Esophagus muscularis mucosa (tissue), 4 donors: ENCODE measurements at places on chromosomes 1 and 21.

- H3K27me3 ChIP-seq, result no peaks in the 10 kb centered on the region
- no peaks in the 10 kb centered on the region for H3K36me3 ChIP-seq
- H3K27ac ChIP-seq, result no peak overlapping the region
- DNase-seq, result no peak
- no peaks in the 10 kb centered on the region for H3K4me1 ChIP-seq
These were observed 14.8 kb upstream of the ZFP69B start for GRCh38 chr1:40435471-40435870.

- no peaks in the 10 kb centered on the region for H3K27me3 ChIP-seq
- H3K4me3 ChIP-seq, result peak overlapping the region; percentile 69
- peak overlapping the region; percentile 85 for H3K27ac ChIP-seq
- peaks cover 71% of the 10 kb centered on the region for H3K4me1 ChIP-seq
- DNase-seq, result no peak
- peaks cover 6% of the 10 kb centered on the region for H3K36me3 ChIP-seq
These were observed 1.6 kb downstream of the S100A16 start for GRCh38 chr1:153611356-153611755.

- no peaks in the 10 kb centered on the region for H3K36me3 ChIP-seq
- no peak overlapping the region for H3K4me3 ChIP-seq
- H3K27ac ChIP-seq, result no peak overlapping the region
- H3K4me1 ChIP-seq, result no peaks in the 10 kb centered on the region
- no peak for DNase-seq
These were observed 659.4 kb upstream of the CAMK1G start for GRCh38 chr1:208923946-208924720.

GRCh38 chr1:69451196-69451595 is 116.5 kb upstream of the LRRC7 start:
- H3K4me3 ChIP-seq, result no peak overlapping the region
- no peak overlapping the region for H3K27ac ChIP-seq
- DNase-seq, result no peak
- no peaks in the 10 kb centered on the region for H3K4me1 ChIP-seq

GRCh38 chr1:215397106-215397505 is 170.0 kb upstream of the KCTD3 start:
- H3K4me1 ChIP-seq, result no peaks in the 10 kb centered on the region
- no peaks in the 10 kb centered on the region for H3K36me3 ChIP-seq
- no peaks in the 10 kb centered on the region for H3K27me3 ChIP-seq

GRCh38 chr1:20735581-20736111 is 3.1 kb upstream of the SH2D5 start:
- no peak overlapping the region for H3K27ac ChIP-seq
- H3K4me3 ChIP-seq, result no peak overlapping the region
- peaks cover 13% of the 10 kb centered on the region for H3K36me3 ChIP-seq

GRCh38 chr1:185860311-185860710 is 126.1 kb downstream of the HMCN1 start:
- H3K36me3 ChIP-seq, result no peaks in the 10 kb centered on the region
- no peak overlapping the region for H3K4me3 ChIP-seq
- no peak overlapping the region for H3K27ac ChIP-seq
- DNase-seq, result no peak
- no peaks in the 10 kb centered on the region for H3K4me1 ChIP-seq

DNA sequence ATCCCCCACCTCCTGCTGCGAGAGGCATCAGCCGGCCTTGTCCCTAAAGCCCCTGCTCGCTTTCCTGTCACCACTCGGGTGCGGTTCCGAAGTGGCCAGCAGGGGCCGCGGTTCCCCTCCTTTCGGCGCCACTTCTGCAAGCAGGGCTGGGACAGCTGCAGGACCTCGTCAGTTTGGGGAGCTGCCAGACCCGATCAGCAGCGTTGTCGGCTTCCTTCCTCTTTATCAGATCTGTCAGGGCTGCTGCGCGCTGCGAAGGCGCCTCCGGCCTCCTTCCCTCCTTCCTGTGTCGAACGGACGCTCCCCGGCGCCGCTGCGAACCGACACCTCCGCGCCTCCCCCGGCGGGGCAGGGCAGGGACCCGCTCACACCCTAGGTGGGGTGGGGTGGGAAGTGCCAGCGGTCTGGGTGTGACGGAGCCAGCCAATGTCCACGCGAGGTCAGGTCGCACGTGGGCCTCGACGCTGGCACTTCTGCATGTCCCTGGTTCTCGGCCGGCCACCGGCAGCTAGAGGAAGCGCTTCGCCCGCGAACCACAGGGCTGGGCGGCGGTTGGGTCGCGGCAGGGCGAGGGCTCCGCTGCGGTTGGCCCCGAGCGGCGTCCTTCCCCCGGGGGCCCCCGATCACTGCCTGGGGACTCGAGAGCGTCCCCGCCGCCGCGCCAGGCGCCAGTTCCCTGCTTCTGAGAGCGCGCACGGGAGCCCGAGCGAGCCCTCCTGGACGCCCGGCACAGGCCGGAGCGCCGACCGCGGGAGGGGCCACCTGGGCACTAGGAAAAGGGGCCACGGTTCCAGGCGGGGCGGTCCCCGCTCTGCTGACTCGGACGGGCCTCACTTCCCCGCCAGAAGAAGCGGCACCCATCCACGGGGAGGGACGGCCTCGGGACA is 81.8 kb downstream of the RUNX3 start:
- DNase-seq, result peak; percentile 97
- H3K27me3 ChIP-seq, result no peaks in the 10 kb centered on the region
- no peaks in the 10 kb centered on the region for H3K36me3 ChIP-seq
- peak overlapping the region; percentile 62 for H3K4me3 ChIP-seq
- peaks cover 18% of the 10 kb centered on the region for H3K4me1 ChIP-seq

- H3K4me3 ChIP-seq, result no peak overlapping the region
- no peaks in the 10 kb centered on the region for H3K36me3 ChIP-seq
- no peaks in the 10 kb centered on the region for H3K4me1 ChIP-seq
- no peak for DNase-seq
These were observed 24.8 kb upstream of the NTPCR start for GRCh38 chr1:232925421-232926220.

GRCh38 chr21:42781150-42781970 is 98.0 kb downstream of the WDR4 start:
- H3K4me1 ChIP-seq, result peaks cover 24% of the 10 kb centered on the region
- H3K4me3 ChIP-seq, result peak overlapping the region; percentile 35
- DNase-seq, result no peak
- H3K27me3 ChIP-seq, result peaks cover 69% of the 10 kb centered on the region

DNA sequence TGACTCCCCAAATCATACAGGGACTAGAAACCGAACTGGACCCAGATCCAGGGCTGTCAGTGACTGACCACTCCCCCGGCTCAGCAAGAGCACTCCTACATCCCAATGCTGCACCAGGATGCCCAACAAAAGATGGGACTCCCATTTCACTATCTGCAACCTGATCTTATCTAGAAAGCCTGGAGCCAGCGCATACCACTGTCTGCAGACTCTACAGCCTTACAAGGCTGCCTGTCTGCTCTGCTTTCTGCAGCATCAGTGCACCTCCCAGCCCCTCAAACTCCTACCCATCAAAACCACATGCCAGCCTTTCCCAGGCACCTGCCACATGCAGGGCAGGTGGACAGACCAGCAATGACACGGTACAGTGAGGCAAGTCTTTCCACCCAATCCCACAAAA is 52.2 kb downstream of the SSBP3 start:
- H3K36me3 ChIP-seq, result no peaks in the 10 kb centered on the region
- H3K27ac ChIP-seq, result no peak overlapping the region
- peaks cover 47% of the 10 kb centered on the region for H3K4me1 ChIP-seq
- DNase-seq, result no peak

DNA sequence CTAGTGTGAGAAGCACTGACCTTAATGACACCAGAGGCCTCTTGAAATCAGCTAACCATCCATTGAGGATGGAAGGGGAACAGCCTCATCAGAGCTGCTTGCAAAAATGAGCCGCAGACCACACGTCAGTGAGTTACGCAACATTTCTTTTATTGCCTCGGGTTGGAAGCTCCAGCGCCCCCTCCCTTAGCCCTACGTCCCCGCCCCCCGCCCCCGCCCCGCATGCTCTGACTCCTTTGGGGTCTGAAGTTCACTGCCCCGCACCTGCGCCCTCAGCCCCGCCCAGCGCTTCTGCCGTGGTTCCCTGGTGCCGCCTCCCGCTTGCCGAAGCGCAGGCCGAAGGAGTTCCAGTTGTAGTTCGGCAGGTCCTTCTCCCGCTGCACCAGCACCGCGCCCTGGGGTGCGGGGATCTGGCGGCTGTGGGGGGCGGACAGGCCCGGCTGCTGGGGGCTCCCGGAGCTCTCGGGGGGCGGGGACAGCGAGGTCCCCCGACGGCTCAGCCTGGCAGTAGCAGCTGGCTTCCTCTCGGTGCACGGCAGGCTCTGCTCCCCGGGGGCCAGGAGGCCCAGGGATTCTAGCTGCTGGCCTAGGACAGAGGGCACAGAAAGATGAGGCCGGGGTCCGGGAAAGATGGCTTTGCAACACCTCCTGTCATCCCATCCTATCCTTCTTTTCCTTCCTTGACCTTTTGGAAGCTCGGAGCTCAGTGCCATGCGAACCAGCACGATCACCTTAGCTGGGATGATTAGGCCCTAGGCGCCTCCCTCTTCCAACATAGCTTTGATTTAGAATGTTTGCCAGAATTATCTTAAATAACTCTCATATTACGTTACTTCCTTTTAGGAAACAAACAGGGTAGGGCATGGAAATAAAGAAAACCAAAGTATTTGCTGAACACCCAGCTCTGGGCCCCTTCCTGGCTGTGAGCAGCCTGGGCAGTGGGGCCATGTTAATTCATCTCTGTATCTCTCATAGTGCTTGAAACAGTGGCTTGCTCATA is 5.8 kb downstream of the KISS1 start:
- no peaks in the 10 kb centered on the region for H3K36me3 ChIP-seq
- no peaks in the 10 kb centered on the region for H3K4me1 ChIP-seq
- DNase-seq, result no peak

DNA sequence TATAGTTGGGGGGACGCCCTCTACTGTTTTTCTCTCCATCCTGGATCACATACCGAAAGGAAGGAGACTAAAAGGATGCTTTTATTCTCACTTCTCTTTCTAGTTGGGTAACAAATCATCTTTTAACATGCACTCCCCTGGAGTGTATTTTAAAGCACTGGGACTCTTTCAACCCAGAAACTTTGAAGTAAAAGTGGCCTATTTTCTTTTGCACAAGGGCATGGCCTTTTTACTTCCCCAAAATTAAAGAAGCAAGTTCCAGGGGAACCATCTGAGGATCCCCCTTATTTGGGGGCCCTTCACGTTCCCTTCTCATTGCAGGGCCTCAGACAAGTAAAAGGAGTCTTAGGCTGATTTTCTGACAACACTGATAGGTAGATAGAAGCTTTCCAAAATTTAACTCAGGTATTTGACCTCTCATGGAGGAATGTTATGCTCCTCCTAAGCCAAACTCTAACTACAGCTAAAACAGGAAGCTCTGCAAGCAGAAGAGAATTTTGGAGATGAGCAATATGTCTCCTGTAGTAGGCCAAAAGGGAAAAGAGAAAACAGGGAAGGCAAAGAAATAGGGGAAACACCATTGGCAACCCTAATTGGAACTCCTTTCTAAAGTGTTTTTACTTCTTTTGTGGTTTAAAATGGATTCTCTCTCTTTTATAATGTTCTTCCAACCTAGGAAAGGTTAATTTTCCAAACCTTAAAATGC is 8.9 kb upstream of the CD46 start:
- H3K36me3 ChIP-seq, result no peaks in the 10 kb centered on the region
- DNase-seq, result no peak
- no peaks in the 10 kb centered on the region for H3K27me3 ChIP-seq
- no peak overlapping the region for H3K27ac ChIP-seq
- H3K4me3 ChIP-seq, result no peak overlapping the region

GRCh38 chr1:104467590-104467989 is 717.9 kb downstream of the AMY1C start:
- no peak overlapping the region for H3K27ac ChIP-seq
- no peak overlapping the region for H3K4me3 ChIP-seq
- no peak for DNase-seq
- H3K36me3 ChIP-seq, result no peaks in the 10 kb centered on the region
- H3K27me3 ChIP-seq, result no peaks in the 10 kb centered on the region

DNA sequence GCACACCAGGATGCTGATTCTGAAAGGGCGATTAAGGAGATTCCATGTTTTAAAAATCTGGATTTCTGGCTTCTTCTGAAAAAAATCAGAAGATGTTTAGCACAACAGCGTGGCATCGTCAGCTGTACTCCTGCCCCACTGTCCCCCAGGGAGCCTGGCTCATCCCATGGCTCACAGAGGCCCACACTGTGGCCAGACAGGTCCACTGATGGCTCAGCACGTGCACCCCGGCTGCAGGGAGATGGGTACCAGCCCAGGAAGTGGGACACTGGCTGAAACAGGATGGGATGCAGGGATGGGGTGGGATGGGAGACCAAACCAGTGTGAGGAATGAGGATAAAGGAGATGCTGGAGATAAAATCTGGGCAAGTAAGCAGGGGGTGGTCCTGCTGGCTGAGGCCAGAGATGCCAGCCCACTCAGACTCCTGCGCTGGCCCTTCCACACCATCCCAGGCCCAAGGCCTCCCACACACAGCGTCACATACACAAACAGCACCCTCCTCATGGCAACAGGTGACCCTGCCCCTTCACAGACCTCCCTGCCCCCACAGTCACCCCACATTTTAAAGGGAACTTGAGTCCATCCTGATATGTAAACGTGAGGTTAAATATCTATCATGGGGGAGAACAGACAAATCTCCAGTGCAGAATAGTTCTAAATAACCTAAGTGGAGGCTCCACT is 23.9 kb upstream of the SAMD11 start:
- peaks cover 69% of the 10 kb centered on the region for H3K27me3 ChIP-seq
- peak; percentile 77 for DNase-seq
- H3K36me3 ChIP-seq, result no peaks in the 10 kb centered on the region
- H3K4me3 ChIP-seq, result no peak overlapping the region
- peaks cover 9% of the 10 kb centered on the region for H3K4me1 ChIP-seq
- H3K27ac ChIP-seq, result no peak overlapping the region

DNA sequence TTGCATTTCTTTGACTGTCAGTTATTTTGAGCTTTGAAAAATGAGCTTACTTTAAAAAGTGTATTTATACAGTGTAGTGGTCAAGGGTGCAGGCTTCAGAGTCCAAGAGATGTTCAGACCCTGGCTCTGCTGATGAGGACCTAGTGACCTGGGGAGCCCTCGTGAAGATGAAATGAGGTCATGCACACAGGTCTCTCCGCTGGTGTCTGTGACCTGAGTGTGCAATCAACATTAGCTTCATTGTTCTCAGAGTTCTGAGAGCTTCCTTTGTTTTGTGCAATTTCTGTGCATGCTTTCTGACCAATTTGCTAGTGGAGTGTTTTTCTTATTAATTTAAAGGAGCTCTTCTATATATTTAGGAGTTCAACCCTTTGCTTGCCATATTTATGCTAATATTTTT is 71.3 kb downstream of the RIPK4 start:
- no peak for DNase-seq
- H3K36me3 ChIP-seq, result no peaks in the 10 kb centered on the region
- H3K4me3 ChIP-seq, result no peak overlapping the region
- no peaks in the 10 kb centered on the region for H3K27me3 ChIP-seq
- H3K27ac ChIP-seq, result no peak overlapping the region
- H3K4me1 ChIP-seq, result no peaks in the 10 kb centered on the region
